ENCODE measurements at places on chromosomes 13 and 19.

- no peak overlapping the region for H3K27ac ChIP-seq
- DNase-seq: peak; percentile 52
- no peaks in the 10 kb centered on the region for H3K36me3 ChIP-seq
- H3K4me1 ChIP-seq: no peaks in the 10 kb centered on the region
- H3K27me3 ChIP-seq: no peaks in the 10 kb centered on the region
Measured at GRCh38 chr13:24605923-24606372, 74.3 kb upstream of the ATP12A start.

DNA sequence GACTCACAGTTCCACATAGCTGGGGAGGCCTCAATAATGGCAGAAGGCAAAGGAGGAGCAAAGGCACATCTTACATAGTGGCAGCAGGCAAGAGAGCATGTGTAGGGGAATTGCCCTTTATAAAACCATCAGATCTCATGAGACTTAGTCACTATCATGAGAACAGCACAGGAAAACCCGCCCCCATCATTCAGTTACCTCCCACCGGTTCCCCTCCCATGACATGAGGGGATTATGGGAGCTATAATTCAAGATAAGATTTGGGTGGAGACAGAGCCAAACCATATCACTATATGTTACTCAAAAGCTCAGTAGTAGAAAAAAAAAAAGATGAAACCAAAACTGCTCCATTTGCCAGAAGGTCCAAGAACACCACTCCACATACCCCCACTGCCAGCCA lies 58.5 kb downstream of the DNAJC15 start:
- no peak overlapping the region for H3K27ac ChIP-seq
- no peaks in the 10 kb centered on the region for H3K36me3 ChIP-seq
- no peak overlapping the region for H3K4me3 ChIP-seq
- H3K4me1 ChIP-seq: no peaks in the 10 kb centered on the region

- no peaks in the 10 kb centered on the region for H3K36me3 ChIP-seq
- DNase-seq: no peak
- peaks cover 4% of the 10 kb centered on the region for H3K27me3 ChIP-seq
- no peak overlapping the region for H3K4me3 ChIP-seq
- H3K4me1 ChIP-seq: no peaks in the 10 kb centered on the region
- no peak overlapping the region for H3K27ac ChIP-seq
Measured at GRCh38 chr13:74586847-74587246, 452.6 kb upstream of the KLF12 start.

DNA sequence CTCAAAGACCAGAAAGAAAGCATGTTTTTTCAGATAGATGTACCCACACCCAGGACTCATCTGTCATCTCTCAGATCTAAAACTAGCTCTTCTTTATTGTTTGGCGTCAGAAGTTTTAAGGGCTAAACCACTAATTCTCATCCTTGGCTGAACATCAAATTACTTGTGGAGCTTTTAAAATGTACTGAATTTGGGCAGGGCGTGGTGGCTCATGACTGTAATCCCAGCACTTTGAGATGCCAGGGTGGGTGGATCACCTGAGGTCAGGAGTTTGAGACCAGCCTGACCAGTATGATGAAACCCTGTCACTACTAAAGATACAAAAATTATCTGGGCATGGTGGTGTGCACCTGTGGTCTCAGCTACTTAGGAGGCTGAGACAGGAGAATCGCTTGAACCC lies 47.4 kb downstream of the RCBTB2 start:
- no peak overlapping the region for H3K27ac ChIP-seq
- no peaks in the 10 kb centered on the region for H3K4me1 ChIP-seq
- H3K27me3 ChIP-seq: no peaks in the 10 kb centered on the region
- no peak overlapping the region for H3K4me3 ChIP-seq

GRCh38 chr19:20558011-20558410 lies 7.6 kb downstream of the ZNF737 start:
- no peak for DNase-seq
- no peaks in the 10 kb centered on the region for H3K27me3 ChIP-seq
- H3K27ac ChIP-seq: no peak overlapping the region
- no peaks in the 10 kb centered on the region for H3K4me1 ChIP-seq
- H3K4me3 ChIP-seq: no peak overlapping the region
- peaks cover 2% of the 10 kb centered on the region for H3K36me3 ChIP-seq

DNA sequence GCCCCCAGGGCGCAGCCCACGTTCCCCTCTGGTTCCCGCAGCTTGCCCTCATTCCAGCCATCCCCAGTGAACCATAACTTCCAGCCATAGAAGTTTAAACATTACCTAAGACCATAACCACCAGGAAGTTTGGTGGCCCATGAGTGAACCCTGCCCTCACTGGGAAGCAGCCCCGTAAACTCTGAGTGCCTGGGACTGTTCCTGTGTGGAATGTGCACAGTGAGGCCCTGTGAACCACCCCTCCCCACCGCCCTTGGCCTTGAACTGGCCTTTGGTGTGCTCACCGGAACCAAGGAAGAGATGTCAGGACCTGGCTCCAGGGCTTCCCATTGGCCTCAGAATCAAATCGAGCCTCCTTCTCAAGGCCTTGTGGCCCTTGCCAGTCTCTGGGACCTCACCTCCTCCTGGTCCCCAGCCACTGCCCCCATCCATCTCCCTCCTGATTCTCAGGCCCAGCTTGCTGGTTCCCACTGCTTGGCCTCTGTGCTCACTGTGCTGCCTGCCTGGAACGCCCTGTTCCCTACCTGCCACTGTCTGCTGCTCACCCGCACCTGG lies 46.5 kb downstream of the DNM2 start:
- no peaks in the 10 kb centered on the region for H3K27me3 ChIP-seq
- H3K36me3 ChIP-seq: no peaks in the 10 kb centered on the region
- no peaks in the 10 kb centered on the region for H3K4me1 ChIP-seq
- DNase-seq: no peak
- H3K27ac ChIP-seq: no peak overlapping the region

GRCh38 chr19:39788244-39788643 lies 9.6 kb downstream of the LEUTX start:
- no peaks in the 10 kb centered on the region for H3K36me3 ChIP-seq
- no peak overlapping the region for H3K4me3 ChIP-seq
- no peaks in the 10 kb centered on the region for H3K27me3 ChIP-seq
- H3K4me1 ChIP-seq: no peaks in the 10 kb centered on the region

- H3K4me1 ChIP-seq: no peaks in the 10 kb centered on the region
- peak overlapping the region; percentile 47 for H3K4me3 ChIP-seq
- no peaks in the 10 kb centered on the region for H3K27me3 ChIP-seq
- no peak overlapping the region for H3K27ac ChIP-seq
Measured at GRCh38 chr13:57630661-57631595, 616 bp upstream of the PCDH17 start.

DNA sequence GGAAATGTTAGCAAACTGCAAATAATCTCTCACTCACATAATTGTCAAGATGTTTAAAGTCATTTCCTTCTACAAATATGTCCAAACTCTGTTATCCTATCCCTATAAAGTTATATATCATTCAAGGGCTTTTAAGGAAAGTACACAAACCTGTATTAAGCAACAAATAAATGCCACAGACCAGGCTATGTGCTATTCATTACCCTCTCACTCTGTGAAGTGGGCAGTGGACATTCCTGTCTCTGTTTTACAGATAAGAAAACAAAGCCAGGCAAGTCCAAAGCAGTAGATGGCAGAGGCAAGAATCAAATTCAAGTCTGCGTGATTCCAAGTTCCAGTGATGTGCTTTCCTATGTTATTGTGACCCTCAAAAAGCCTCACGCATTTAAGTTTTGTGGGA lies 140.6 kb downstream of the LHFPL6 start:
- H3K4me3 ChIP-seq: no peak overlapping the region
- H3K27me3 ChIP-seq: no peaks in the 10 kb centered on the region
- H3K36me3 ChIP-seq: no peaks in the 10 kb centered on the region
- H3K27ac ChIP-seq: no peak overlapping the region
- DNase-seq: no peak

- no peak overlapping the region for H3K27ac ChIP-seq
- H3K27me3 ChIP-seq: no peaks in the 10 kb centered on the region
- no peak overlapping the region for H3K4me3 ChIP-seq
- DNase-seq: no peak
- H3K4me1 ChIP-seq: no peaks in the 10 kb centered on the region
Measured at GRCh38 chr13:93079294-93079693, 147.3 kb upstream of the GPC6 start.

- no peak for DNase-seq
- H3K27me3 ChIP-seq: no peaks in the 10 kb centered on the region
- H3K36me3 ChIP-seq: no peaks in the 10 kb centered on the region
- H3K4me1 ChIP-seq: peaks cover 11% of the 10 kb centered on the region
Measured at GRCh38 chr19:12162513-12162881, 399 bp upstream of the ZNF136 start.
